ENCODE measurements at places on chromosomes 2 and 18.

GRCh38 chr2:177633111-177633510 is 240.5 kb downstream of the AGPS start:
- no peak for DNase-seq

DNA sequence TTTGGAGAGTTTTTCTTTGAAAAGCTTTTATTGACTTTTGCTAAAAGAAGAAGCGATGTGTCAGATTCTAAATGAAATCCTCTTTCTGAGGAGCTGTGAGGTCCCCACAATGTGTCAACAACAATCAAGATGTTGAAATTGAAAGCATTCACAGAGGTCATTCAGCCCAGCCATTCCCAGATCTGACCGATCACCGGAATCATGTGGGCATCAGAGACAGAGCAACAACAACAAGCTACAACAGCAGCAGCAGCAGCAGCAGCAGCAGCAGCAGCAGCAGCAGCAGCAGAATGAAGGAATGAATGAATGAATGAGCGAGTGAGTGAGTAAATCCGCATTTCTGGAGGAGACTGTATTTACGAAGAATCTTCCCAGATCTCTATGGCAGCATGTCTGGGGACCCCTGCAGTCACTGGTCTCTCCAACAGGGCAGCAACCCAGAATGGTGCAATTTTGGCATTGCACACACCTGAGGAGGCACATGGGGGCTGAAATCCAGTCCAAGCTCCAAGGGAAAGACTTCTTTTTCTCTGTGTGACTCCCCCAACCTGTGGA is 299.0 kb downstream of the MYCN start:
- no peak for DNase-seq

DNA sequence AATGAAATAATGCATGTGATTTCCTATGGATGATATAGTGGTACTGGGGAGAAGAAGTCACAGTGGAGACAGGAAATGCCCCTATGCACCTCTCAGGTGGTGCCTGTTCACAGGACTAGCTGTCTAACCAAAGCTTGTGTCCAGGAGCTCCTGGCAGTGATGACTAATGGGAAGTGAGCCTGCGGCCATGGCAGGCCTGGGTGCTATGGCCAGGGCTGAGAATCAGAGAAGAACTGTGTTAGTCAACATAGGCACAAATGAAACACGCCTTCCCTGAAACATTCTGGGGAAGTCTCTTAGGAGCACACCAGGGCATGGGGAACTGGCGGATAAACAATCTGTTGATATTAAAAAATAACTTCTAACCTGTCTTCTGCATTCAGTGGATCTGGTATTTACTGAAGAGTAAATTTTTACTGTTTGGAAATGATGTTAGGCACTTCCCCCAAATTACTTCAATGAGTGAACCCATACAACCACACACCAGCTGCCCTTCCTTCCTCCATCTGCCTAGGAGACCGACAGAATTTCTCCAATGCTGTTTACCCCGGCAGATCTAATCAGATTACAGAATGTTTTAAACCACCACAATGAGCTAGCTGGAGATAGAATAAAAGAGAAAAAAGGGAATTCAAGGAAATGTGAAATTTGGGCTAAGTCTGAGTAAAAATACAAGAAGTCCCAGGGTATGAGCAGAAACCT is 67.4 kb downstream of the MEP1B start:
- DNase-seq: no peak

GRCh38 chr2:195993623-195994022 is 75.0 kb downstream of the DNAH7 start:
- no peak for DNase-seq

GRCh38 chr2:239445771-239446524 is 45.1 kb upstream of the HDAC4 start:
- DNase-seq: no peak

GRCh38 chr2:53572696-53573095 is 194.9 kb upstream of the CHAC2 start:
- no peak for DNase-seq

- no peak for DNase-seq
Measured at GRCh38 chr2:101569886-101570520, 95.1 kb upstream of the RFX8 start.

DNA sequence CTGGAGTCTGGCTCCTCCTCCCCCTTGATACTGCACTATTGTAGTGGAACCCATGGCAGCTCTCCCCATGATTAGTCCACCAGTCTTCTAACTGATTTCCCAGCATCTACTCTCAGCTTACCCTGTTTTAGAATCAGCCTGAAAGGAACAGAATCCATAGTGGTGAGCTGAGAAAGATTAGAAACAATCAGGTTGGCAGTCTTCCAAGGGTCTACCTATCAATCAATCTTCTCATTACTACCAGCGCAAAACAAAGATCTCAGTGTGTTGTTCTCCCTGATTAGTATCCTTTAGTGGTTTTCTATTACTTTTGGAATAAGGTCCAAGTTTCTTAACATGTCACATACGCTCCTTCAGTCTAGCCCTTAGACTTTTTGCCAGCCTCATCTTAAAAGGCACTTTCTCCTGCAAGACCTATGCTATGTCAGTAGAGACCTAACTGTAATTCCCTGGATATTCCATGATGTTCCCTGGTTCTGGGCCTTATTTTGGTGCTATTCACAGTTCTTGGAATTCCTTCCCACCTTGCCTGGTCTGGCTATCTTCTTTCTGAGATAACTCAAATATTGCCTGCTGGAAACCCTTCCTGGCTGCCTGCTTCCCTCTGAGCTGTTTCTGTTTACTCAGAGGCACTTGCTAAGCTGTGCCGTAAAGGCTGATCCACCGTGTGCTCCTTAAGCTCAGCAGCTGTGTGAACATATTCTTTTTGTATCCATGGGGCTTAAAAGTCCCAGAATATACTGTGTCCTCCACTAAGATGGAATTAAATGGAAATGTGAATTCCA is 32.6 kb downstream of the LAMA3 start:
- peak; percentile 38 for DNase-seq

GRCh38 chr2:68368654-68369336 is 3.7 kb downstream of the PLEK start:
- no peak for DNase-seq

DNA sequence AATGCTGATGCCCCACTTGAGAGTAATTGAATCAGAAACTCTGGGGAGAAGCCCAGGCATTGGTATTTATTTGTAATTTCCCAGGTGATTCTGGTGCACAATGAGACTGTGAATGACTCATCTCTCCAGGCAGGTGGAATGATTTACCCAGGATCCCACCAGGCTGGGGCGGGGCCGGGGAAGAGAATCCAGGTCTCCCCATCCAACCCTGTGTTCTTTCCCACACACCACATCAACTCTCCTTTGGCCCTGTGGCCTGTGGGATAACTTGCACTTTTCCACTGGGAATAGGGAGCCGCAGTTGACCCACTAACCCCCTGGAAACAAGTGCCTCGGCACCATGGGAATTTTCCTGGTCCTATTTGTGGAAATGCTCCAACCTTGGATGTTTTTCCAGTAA is 409.8 kb downstream of the ZNF521 start:
- peak; percentile 15 for DNase-seq

GRCh38 chr2:5696945-5697521 is 4.8 kb downstream of the SOX11 start:
- peak; percentile 66 for DNase-seq

- DNase-seq: no peak
Measured at GRCh38 chr2:58640042-58640441, 398.9 kb upstream of the FANCL start.

Measured in NCI-H1105 treated with DMSO at 0.1 percent for 48 hours (cell line).